ENCODE measurements at places on chromosomes 12 and 14.
A peak's percentile ranks its signal among the peaks of the same experiment; 100 is the strongest.

DNA sequence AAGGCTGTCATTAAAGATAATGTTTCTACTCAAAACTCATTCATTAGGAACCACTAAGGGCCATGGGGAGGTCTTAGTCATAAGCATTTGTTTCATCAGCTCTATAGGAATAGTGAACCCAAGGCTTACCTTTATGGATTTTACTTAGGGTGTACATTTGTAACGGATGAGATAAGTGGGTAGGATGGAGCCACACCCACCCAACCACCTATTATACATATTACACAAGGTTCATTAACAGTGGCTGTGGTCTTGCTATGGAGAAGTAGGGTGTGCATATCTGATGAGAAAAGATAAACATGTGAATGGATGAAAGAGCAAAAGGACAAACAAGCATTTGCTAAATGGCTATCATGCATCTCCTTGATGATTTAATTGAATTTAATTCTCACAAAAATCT is 39.6 kb upstream of the ITPR2 start:
- no peak for DNase-seq

- DNase-seq = no peak
These were observed at the start of gene SMOC1 for GRCh38 chr14:69879175-69880043. TSS of gene SMOC1 (plus strand) at chr14:69879416. CDS start at chr14:69879679, 263 bp downstream.

DNA sequence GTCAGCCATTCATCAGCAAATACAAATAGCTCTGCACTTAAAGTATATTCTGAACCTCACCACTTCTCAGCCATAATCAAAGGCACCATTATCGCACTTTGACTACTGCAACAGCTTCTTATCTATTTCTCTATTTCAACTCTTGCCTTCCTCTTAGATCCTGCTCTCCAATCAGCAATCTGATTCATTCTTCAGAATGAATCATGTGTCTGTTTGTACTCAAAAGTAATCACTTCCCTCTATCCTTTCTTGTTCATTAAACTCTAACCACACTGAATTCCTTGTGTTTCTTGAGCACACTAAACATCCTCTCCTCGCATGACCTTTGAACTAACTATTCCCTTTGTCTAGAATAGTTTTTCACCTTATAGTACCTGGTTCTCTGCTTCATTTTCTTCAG is 12.8 kb upstream of the OR4E1 start:
- DNase-seq = no peak

DNA sequence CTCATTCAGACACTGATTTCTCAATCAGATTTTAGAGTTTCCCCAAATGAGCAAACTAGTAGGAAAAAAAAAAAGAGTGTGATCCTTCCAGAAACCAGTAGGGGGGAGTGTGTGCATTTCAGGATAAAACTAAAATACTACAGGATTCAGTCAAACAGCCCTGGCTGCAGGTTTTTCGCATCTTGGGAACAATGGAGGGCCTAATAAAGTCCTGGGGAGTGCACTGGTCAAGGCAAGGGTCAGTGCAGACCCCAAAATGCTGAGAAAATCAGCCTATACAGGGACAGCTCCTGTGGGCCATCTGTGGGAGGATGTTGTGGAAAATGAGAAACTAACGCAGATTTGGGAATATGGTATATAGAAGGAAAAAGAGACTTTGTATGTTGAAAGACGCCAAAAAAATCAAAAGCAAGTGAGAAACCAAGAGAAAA is 22.2 kb upstream of the ABCD4 start:
- no peak for DNase-seq

DNA sequence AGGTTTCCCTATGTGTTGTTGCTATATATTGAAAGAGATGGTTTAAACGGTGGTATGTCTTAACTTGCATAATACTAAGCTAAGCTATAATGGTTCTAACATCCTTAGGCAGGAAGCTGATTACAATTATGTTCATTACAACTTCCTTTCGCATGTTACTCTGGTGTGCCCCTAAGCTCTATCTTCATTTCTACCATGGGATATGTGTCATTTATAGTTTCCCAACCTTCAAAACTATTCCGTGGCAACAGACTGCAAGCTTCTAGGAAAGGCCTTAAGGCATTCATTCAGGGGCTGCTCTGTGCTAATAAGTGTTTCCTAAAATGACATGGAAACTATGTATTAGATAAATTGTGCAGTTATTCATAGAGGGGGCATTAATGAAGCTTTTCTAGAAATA is 294.6 kb downstream of the GXYLT1 start:
- no peak for DNase-seq

GRCh38 chr12:45575823-45576475 is 153.6 kb upstream of the ARID2 start:
- no peak for DNase-seq

DNA sequence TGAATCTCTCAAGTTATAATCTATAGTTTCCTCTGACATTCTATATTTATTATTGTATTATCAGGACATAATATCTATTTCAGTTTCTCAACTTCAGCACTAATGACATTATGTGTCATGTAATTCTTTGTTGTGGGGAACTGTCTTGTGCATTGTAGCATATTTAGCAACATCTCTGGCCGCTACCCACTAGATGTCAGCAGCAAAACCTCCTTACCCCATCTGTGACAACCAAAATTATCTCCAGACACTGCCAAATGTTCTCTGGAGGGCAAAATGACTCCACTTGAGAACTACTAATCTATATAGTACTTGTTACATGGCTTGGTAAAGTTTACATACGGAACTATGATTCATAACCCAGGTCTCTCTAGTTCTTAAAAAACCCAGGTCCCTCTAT is 110.2 kb downstream of the RASSF9 start:
- no peak for DNase-seq

DNA sequence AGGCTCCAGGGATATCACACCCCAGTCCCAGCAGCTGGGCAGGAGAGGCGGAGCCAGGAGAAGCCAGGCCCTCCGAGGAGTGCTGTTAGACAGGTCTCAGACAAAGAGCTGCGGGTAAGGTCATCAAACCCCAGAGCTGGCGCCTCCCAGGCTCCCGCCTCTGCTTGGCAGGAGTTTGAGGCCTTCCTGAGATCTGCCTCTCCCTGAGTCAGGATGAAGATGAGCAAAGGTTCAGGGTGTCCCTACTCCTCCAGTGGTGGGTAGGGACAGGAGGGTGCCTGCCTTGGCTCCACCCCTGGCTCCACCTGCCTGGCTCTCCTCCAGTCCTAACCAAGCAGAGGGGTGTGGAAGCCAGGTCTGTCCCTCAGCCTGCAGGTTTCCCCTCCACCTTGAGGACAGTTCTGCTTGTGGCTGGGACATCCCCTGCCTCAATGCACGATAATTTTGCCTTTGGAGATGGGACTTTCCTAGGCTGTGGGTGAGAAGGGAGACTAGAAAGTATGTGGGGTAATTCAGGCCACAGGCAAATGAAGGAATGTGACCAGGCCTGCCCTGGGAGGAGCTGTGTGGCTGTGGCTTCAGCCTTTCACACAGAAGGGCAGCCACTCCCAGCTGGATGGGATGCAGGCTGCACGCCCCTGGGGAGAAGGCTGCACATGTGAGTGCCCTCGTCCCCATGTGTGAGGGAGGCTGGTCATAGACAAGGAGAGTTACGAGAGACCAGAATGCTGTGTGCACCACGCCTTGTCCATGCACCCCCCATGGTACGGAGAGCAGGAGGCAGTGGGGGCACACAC is 2.2 kb downstream of the PLEKHG6 start:
- DNase-seq = no peak

DNA sequence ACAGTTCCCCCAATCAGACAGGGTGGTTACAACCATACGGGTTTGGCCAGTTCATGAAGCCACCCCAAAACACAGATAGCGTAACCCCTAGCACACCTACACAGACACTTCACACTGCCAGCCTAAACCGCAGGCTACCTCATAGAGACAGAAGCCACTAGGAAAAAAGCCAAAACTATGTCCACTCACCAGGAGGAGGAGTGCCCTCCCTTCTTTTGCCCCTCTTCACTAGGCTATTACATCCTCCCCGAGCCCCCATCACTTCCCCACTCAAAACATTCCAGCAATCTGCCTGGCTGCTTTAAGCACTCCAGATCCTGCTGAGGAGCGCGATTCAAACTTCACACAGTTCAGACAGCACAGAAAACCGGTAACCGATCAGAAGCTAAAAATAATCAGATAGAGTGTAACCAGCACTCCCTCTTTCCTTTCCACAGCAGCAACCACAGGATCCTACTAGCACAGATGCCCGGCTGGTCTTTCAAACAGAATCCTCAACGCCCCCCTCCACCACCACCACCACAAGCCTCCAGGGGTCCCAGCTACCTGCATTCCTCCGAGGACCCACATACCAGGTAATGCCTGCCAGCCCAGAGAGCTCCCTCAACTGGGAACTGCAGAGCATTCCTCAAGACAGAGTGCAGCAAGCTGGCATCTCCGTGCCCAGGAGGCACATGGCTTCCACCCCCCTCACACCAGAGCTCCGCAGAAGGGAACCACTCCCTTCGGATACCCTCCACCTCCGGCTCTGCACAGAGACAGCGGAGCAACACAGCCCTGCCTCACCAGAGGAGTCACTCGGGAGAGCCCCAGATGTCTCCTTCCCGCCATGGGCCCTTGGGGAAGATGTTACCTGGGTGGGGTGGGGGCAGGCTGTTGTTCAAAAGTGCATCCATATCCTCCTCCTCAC is 1.5 kb downstream of the CHD4 start:
- DNase-seq = no peak

DNA sequence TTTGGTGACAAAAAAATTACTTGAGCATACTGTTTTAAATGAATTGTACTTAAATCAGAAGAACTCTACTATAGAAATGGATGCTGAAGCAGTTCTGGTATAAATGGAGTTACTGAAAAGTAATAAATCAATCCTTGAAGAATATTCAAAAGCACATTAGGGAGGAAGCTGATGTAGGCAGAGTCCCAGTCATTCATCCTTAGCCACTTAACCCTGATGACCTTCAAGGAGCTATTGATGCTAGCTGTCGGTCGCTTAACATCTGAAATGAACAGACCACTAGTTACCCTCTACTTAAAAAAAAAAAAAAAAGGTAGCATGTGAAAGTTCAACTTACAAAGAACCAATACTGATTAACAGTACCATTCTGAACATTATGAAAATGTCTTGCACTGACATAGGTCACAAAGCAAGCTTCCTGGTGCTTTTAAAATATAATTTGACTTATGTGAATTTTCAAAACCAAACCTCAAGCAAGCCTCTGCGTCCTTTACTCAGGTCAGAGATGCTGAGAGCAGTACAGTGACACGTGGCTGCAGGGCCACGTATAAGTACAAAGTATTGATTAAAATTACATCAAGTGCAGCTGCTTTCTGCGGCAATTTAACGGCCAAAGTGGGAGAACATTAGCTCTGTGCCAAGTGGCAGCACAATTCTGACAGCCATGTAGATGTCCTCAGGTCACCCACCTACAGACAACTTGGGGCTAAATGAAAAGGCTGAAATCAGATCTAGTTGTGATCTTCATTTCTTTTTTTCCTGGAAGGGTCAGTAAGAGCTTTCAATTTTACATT is 18.1 kb downstream of the PPM1H start:
- DNase-seq = no peak

DNA sequence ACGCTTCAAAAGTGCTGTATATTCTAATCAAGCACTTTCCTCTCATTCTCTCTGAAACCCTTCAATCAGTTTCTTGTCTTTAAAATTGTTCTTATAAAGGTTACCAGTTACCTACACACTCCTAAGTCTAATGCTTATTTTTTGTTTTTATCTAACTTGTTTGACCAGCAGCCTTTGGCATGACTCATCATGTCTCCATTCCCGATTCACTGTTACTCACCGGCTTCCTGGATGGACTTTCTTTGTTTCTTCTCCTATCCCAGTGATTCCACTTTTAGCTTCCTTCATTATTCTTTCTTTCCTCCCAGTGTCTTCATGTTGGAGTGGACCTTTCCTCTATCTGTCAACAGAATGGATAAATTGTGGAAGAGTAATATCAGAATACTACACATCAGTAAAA is 368.6 kb upstream of the CCDC196 start:
- no peak for DNase-seq

DNA sequence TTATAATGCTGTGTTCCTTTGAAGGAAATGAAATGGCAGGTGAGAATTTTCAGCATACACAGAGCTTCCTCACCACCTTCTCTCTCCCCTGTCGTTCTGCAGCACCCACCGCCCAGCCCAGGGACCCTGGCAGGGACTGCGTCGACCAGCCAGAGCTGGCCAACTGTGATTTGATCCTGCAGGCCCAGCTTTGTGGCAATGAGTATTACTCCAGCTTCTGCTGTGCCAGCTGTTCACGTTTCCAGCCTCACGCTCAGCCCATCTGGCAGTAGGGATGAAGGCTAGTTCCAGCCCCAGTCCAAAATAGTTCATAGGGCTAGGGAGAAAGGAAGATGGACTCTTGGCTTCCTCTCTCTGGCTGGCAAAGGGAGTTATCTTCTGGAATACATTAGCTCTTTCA is 35.1 kb downstream of the PAPLN start:
- DNase-seq = no peak

GRCh38 chr14:20400589-20400964 is 12.7 kb downstream of the TEP1 start:
- DNase-seq = no peak

- no peak for DNase-seq
These were observed 184.3 kb upstream of the USP15 start for GRCh38 chr12:62075870-62076269.

GRCh38 chr12:52120951-52121823 is 41.7 kb downstream of the SMIM41 start:
- DNase-seq = no peak

- DNase-seq = no peak
These were observed 168.2 kb downstream of the ACSS3 start for GRCh38 chr12:81245907-81246570.

DNA sequence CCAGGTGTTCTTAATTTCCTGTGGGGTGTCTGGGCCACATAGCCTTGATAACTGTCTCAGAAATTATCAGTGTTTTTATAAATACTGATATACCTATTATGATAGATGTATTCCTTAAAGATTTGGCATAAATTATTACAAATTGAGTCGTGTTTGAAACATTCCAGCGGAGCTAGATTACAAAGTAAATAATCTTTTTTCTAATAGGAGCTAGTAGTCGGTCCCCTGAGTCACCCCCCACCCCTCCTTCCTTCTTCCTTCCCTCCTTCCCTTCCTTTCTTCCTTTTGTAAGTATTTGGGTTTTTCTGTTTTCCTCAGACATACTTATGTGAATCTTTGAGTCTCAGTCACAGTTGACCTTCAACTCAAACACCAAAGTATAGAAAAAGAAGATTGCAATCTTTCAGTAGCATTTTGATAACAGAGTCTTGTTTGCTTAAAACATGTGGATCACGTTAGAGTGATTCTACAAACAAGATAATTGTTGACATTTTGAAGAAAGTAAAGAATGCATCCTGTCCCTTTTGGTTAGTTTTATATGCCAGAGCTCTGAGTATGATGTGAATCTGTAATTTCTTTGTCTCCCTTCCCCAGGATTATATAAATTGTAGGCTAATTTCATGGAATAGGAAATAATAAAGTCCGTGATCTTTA is 264.0 kb downstream of the FUT8 start:
- no peak for DNase-seq

- DNase-seq = peak; percentile 7
These were observed 80.5 kb downstream of the TMEM260 start for GRCh38 chr14:56659964-56660551.

DNA sequence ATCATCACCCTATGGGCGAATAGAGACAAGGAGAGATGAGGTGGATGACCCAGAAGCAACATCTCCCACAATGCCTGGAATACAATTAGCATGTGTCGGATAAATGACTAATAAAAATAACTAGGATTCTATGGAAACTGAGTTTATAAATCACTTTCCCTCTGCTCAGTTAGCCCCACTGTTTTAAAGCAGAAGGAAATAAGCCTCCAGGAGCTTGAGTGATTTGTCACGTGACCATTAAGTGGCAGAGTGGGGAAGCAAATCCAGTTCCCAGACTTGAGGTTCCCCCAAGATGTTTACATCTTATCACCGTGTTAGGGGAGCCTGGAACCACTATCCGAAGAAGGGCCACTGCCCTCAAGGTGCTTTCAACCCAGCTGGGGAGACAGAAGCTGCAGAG is 136.5 kb upstream of the CCND2 start:
- DNase-seq = no peak

GRCh38 chr14:27886256-27886655 is 880.3 kb upstream of the FOXG1 start:
- DNase-seq = no peak

Data from CMK (cell line).